ENCODE measurements at places on chromosomes 3 and 15.
A peak's percentile ranks its signal among the peaks of the same experiment; 100 is the strongest.

GRCh38 chr3:50261505-50261904 lies 7.4 kb upstream of the SEMA3B start:
- no peak for DNase-seq
- H3K4me1 ChIP-seq: peaks cover 47% of the 10 kb centered on the region
- H3K27ac ChIP-seq: peak overlapping the region; percentile 99

DNA sequence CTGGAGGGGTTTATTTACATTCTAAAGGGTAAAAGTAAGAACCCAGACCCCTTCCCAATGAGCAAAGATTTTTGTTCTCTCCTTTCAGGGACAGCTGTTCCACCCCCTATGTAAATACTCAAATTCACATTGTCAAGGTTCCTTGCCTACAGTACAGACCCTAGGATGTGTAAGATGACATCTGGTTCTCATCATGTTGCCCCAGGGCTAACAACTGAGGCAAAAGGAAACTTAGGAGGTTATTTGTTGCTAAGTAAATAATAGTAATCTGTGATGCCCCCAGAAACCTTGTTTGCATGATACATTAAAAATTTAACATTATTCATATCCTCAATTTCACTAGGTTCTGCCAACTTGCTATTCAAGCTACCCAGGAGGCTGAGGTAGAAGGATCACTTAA lies 135.0 kb upstream of the CCNL1 start:
- H3K27me3 ChIP-seq: no peaks in the 10 kb centered on the region
- H3K27ac ChIP-seq: no peak overlapping the region
- H3K36me3 ChIP-seq: no peaks in the 10 kb centered on the region
- no peaks in the 10 kb centered on the region for H3K4me1 ChIP-seq
- no peak for DNase-seq

DNA sequence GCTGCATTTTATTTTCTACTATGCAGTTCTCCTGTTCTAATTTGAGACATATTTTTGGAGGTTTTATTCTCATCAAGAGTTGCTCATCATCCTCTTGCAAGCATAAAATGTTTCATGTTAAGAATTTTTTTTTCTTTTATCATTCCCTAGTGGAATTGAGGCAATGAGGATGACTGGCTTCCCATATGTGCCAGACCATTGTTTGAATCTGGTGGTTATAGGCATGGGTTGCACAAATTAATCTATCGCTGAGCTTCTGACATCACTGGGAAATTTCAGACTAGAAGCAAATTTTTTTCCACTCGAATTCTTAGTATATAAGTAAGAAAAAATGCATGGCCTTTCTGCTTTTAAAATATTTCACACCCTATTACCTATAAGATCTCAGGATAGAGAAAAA lies 279.1 kb upstream of the PLSCR5 start:
- H3K27me3 ChIP-seq: no peaks in the 10 kb centered on the region
- H3K36me3 ChIP-seq: no peaks in the 10 kb centered on the region
- DNase-seq: no peak
- H3K27ac ChIP-seq: no peak overlapping the region
- H3K4me3 ChIP-seq: no peak overlapping the region
- H3K4me1 ChIP-seq: no peaks in the 10 kb centered on the region

GRCh38 chr15:45449395-45449794 lies 71.1 kb upstream of the GATM start:
- no peaks in the 10 kb centered on the region for H3K27me3 ChIP-seq
- no peak for DNase-seq
- H3K27ac ChIP-seq: peak overlapping the region; percentile 93
- H3K4me3 ChIP-seq: no peak overlapping the region

GRCh38 chr3:114406286-114406685 lies 112.5 kb downstream of the TIGIT start:
- H3K36me3 ChIP-seq: no peaks in the 10 kb centered on the region
- H3K27me3 ChIP-seq: no peaks in the 10 kb centered on the region
- no peak overlapping the region for H3K27ac ChIP-seq
- no peak overlapping the region for H3K4me3 ChIP-seq
- DNase-seq: no peak
- H3K4me1 ChIP-seq: no peaks in the 10 kb centered on the region

- H3K36me3 ChIP-seq: no peaks in the 10 kb centered on the region
- H3K4me1 ChIP-seq: no peaks in the 10 kb centered on the region
- DNase-seq: no peak
Observed at GRCh38 chr3:22322861-22323260, 571.9 kb upstream of the ZNF385D start.

DNA sequence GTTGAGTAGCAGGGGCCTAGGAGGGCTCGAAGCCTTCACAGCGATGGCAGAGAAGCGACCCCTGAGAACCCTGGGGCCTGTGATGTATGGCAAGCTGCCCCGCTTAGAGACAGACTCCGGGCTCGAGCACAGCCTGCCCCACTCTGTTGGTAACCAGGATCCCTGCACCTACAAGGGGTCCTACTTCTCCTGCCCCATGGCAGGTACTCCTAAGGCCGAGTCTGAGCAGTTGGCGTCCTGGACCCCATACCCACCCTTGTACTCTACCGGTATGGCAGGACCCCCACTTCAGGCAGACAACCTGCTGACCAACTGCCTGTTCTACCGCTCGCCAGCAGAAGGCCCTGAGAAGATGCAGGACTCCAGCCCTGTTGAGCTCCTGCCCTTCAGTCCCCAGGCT lies 4.3 kb downstream of the C15orf39 start:
- H3K36me3 ChIP-seq: peaks cover 57% of the 10 kb centered on the region
- no peaks in the 10 kb centered on the region for H3K27me3 ChIP-seq
- peaks cover 41% of the 10 kb centered on the region for H3K4me1 ChIP-seq
- DNase-seq: no peak
- H3K4me3 ChIP-seq: no peak overlapping the region
- H3K27ac ChIP-seq: no peak overlapping the region

DNA sequence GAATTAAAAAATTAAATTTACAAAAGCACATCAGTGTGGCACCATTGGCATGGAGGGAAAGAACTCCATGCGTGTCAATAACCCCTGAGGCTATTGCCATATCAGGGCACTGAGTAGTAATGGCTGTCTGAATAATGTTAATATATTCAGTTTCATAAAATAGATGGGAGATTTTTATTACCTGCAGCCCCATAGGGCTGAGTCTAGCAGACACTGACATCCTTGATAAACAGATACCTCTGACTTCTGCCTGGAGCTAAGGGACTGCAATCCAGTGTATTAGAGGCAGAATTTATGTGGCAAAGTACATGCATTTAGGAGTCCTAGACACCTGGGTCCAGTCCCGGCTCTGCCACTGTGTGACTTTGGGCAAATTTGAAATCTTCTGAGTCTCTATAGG lies 38.8 kb upstream of the SV2B start:
- H3K36me3 ChIP-seq: no peaks in the 10 kb centered on the region
- DNase-seq: no peak
- H3K27ac ChIP-seq: no peak overlapping the region
- no peaks in the 10 kb centered on the region for H3K4me1 ChIP-seq
- peaks cover 35% of the 10 kb centered on the region for H3K27me3 ChIP-seq

DNA sequence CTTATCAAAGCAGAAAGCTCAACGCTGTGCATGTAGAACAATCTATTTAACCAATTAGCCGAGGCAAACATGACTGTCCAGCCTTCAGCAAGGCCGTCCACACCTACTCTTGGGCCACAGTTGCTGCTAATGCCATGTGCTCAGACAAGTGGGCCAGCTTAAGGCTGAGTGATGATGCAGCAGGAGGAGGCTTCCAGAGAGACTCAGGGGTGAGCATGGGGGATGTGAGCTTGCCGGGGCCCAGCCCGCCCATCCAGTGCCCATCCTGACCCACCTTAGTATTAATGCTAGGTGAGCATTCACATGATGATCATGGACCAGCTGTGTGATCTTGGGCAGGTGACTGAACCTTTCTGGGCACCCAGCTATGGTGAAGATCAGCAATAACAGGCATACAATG lies 150.1 kb downstream of the TPRA1 start:
- no peak overlapping the region for H3K4me3 ChIP-seq
- H3K36me3 ChIP-seq: no peaks in the 10 kb centered on the region
- H3K27me3 ChIP-seq: no peaks in the 10 kb centered on the region
- no peak for DNase-seq

DNA sequence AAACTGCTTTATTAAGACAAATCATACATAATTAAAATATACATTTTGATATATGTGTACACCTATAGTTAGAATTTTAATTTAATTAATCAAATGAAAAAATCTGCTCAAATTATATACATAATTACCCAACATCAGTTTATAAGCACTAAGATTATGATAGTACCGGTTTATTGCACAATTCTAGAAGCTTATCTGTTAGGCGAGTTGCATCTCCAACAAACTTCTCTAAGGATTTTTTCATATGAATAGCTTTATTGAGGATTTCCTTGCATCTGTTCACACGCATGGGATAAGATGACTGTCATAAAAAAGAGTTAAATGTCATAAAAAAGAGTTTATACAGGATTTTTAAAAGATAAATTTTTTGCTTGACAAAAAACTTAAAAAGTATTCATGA lies 19.9 kb upstream of the XRN1 start:
- no peak overlapping the region for H3K4me3 ChIP-seq
- H3K36me3 ChIP-seq: peaks cover 28% of the 10 kb centered on the region
- no peaks in the 10 kb centered on the region for H3K4me1 ChIP-seq
- no peak for DNase-seq

DNA sequence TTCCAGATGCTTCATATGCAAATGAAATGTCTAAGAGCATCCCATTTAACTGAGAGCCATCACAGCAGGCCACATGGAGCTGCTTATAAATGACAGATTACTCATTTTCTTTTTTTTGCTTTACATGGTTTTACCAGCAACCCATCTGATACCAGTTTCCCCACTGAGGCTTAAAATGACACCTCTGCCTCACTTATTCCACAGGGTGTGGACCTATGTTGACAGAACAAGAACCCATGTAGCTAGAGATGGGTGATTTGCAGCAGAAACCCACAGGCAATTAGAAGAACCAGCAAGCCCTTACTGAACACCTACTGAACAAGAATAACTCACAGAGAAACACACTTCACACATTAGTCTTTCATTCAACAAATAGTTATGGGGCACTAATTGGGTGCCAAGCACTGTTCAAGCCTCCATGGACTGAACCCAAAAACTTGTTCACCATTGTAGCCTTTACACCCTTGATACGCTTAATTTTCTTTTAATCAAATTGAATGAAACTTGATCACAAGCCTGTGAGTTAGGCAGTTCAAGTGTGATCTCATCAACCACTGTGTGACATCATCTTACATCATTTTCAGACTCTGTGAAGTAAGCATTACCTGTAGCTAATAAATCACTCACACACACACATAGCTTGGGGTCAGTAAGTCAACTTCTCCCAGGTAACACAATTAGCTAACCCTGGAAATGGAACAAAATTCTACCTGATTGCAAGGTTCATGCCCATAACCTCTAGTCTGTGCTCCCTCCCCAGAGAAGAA lies 45.4 kb downstream of the MAGI1 start:
- H3K4me3 ChIP-seq: no peak overlapping the region
- H3K36me3 ChIP-seq: no peaks in the 10 kb centered on the region
- H3K4me1 ChIP-seq: peaks cover 2% of the 10 kb centered on the region
- no peak for DNase-seq
- no peak overlapping the region for H3K27ac ChIP-seq
- H3K27me3 ChIP-seq: no peaks in the 10 kb centered on the region

- H3K27me3 ChIP-seq: no peaks in the 10 kb centered on the region
- H3K27ac ChIP-seq: no peak overlapping the region
- no peak for DNase-seq
- no peaks in the 10 kb centered on the region for H3K4me1 ChIP-seq
- H3K4me3 ChIP-seq: no peak overlapping the region
Observed at GRCh38 chr3:132394320-132394719, 23.0 kb upstream of the DNAJC13 start.

DNA sequence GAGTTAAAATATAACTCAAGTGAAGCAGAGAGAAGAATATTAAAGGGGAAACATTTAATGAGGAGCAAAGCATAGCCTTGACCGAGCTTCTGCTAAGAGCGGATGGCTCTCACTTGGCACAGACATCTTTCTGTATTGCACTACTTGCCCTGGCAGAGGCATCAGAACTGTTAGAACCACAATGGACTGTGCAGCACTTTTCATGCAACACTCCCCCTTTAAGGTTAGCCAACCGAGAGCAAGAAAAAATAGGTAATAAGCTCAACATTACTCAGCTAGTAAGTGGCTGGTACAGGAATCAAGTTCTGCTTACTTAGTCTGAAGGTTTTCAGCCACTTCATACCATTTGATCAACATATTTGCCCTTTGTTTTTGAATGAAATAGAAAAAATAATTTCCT lies 33.7 kb downstream of the CRTC3 start:
- H3K4me3 ChIP-seq: no peak overlapping the region
- H3K4me1 ChIP-seq: peaks cover 56% of the 10 kb centered on the region
- H3K27ac ChIP-seq: peak overlapping the region; percentile 11
- no peaks in the 10 kb centered on the region for H3K27me3 ChIP-seq
- no peak for DNase-seq

- peak overlapping the region; percentile 82 for H3K4me3 ChIP-seq
- H3K27me3 ChIP-seq: no peaks in the 10 kb centered on the region
- H3K4me1 ChIP-seq: peaks cover 54% of the 10 kb centered on the region
- H3K27ac ChIP-seq: peak overlapping the region; percentile 95
- H3K36me3 ChIP-seq: no peaks in the 10 kb centered on the region
Observed at GRCh38 chr3:53255423-53255774, 423 bp downstream of the TKT start.

DNA sequence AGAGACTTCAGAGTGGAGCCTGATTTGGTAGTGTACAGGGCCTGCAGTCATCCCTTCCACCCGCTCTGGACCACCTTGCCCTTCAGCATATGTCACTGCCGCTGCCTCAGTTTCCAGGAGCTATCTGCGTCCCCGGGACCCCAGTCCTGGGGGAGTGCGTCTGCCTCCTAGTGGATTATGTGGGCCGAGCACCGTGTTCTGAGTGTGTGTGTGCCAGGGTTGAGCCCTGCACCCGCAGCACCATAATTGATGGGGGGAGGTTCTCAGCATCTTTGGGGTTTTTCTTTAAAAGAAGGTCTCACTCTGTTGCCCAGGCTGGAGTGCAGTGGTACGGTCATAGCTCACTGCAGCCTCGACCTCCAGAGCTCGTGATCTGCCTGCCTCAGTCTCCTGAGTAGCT lies 33.6 kb downstream of the CD276 start:
- DNase-seq: no peak
- no peaks in the 10 kb centered on the region for H3K27me3 ChIP-seq
- H3K36me3 ChIP-seq: peaks cover 18% of the 10 kb centered on the region
- H3K4me1 ChIP-seq: no peaks in the 10 kb centered on the region
- H3K27ac ChIP-seq: no peak overlapping the region

GRCh38 chr3:12708584-12709192 lies 44.8 kb upstream of the RAF1 start:
- H3K27ac ChIP-seq: no peak overlapping the region
- DNase-seq: peak; percentile 34
- no peaks in the 10 kb centered on the region for H3K36me3 ChIP-seq
- no peaks in the 10 kb centered on the region for H3K27me3 ChIP-seq

GRCh38 chr3:46383951-46384330 lies 13.2 kb downstream of the CCR5 start:
- H3K4me1 ChIP-seq: no peaks in the 10 kb centered on the region
- H3K27ac ChIP-seq: no peak overlapping the region
- DNase-seq: no peak
- H3K36me3 ChIP-seq: no peaks in the 10 kb centered on the region
- no peaks in the 10 kb centered on the region for H3K27me3 ChIP-seq

- no peaks in the 10 kb centered on the region for H3K27me3 ChIP-seq
- DNase-seq: no peak
- H3K27ac ChIP-seq: no peak overlapping the region
- no peak overlapping the region for H3K4me3 ChIP-seq
- H3K36me3 ChIP-seq: no peaks in the 10 kb centered on the region
- no peaks in the 10 kb centered on the region for H3K4me1 ChIP-seq
Observed at GRCh38 chr3:24503616-24504113, 9.0 kb upstream of the THRB start.
